Posterior cingulate gyrus (tissue), 11 donors: ENCODE measurements at places on chromosomes 1 and 21.
A peak's percentile ranks its signal among the peaks of the same experiment; 100 is the strongest.

DNA sequence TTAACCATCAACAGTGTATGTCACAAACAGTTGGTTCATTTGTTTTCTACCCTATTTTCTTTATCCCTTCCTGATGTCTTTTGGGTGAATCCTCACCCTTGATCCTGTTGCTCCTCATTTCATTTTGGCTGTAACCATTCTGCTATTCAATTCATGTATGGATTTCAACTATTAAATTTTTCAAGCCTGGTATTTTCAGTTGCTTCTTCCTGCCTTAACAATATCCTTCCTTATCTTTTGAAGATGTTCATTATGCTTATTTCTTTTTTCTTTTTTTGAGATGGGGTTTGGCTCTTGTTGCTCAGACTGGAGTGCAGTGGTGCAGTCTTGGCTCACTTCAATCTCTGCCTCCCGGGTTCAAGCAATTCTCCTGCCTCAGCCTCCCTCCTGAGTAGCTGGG lies 2.8 kb upstream of the RNU5D-1 start:
- no peak for DNase-seq

GRCh38 chr1:152034654-152035538 lies 1.9 kb downstream of the S100A11 start:
- DNase-seq = no peak

DNA sequence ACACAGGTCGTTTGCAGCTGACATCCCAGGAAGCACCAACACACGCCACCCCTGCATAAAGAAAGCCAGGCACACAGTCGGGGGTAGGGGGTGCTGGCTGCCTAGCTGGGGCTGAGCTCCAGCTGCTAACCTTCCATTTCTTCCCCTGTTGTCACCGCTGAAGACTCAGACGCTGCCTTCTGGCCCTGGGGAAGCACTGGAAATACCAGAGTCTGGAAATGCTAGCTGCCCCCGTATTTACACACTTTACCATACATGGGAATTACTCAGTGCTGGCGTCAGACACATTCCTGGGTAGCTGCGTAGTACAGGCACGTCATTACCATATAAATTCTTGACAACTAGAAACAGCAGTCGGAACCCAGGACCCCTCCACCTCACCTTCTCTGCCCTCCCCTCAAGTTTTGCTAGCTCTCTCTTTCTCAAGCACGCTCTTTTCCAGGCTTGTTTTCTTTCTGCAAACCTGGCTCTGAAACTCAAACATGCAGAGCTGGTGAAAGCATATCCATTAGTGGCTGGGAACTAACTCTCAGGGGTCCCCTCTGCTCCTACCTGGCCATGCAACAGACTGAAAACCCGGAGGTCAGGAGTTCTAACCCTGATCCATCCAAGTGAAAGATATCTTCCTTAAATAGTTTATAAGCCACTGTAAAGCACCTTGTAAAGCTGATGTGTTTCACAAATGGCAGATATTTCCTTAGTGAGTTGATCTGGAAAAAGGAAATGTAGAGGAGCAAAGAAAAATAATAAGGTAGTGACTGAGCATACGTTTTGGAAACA lies 3.3 kb downstream of the CSRP1 start:
- DNase-seq = no peak

- DNase-seq = peak; percentile 74
Measured at GRCh38 chr1:206117151-206117948, at the start of gene AVPR1B. TSS of gene AVPR1B (minus strand) at chr1:206117388. CDS start at chr1:206116890, 498 bp downstream.

- no peak for DNase-seq
Measured at GRCh38 chr21:43295066-43295958, 126.5 kb downstream of the CRYAA start.

GRCh38 chr21:46610018-46610701 lies 5.3 kb upstream of the S100B start:
- no peak for DNase-seq

DNA sequence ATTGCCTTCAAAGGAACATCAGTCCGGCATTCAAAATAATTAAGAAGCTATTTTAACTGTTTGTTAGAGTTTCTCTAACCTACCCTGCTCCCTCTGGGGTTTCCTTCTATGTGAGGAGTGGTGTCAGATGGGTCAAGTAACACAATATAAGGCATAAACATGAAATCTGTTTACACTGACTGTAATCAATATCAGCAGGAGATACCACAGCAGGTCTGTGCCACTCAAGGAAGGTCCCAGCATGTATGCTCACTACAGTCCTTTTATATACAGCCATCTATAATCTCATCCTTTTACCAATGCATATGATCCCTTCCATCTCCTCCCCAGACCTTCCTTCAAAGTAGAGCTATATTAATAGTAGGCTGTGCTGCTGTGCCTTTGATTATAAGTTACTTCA lies 25.4 kb downstream of the EEIG2 start:
- no peak for DNase-seq

DNA sequence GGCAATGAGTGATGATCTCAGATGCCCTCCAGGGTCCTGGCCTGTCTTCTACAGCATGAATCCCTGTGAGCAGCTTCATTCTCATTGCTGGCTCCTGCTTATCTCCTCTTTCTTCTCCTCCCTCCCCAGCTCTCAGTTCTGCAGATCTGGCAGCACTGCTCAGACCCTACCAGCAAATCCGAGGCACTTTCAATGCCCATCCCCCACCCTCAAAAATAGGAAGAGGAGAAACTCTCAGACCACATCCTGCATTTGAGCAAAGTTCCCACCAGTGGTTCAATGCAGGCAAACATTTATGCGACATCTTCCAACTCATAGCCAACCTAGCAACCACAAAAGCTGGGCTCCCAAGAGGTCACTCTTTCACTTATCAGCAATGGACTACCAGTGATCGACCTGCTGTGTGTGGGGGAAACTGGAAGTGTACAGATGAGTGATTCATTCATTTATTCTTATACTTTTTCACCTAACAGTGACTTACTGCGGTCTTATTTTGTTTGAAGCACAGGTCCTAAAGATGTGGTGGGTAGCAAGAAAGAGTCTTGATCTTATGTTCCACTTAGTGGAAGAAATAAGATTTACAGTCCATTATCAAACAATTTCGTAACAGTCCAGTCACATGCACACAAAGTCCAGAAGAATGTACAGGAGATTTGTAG lies 5.8 kb upstream of the CHI3L2 start:
- DNase-seq = no peak

GRCh38 chr21:46051379-46051770 lies 46.5 kb upstream of the COL6A2 start:
- DNase-seq = no peak

DNA sequence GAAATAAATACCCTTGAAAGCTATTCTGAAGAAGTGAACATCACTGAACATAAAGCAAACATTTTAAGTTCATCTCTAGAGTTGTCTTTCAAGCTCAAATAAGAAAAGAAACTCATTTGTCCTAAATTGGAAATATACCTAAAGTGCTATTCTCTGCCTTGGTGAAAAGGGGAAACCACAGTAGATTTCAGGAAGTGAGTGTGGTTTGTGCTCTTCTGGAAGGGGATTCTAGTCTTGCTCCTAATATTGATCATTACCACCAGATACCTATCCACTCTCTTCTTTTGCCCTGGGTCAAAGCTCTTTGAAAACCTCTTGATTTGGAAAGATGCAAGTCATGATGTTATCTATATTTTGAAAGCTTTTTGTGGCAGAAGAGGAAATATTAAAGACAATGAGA lies 798.1 kb downstream of the ADGRL2 start:
- no peak for DNase-seq

DNA sequence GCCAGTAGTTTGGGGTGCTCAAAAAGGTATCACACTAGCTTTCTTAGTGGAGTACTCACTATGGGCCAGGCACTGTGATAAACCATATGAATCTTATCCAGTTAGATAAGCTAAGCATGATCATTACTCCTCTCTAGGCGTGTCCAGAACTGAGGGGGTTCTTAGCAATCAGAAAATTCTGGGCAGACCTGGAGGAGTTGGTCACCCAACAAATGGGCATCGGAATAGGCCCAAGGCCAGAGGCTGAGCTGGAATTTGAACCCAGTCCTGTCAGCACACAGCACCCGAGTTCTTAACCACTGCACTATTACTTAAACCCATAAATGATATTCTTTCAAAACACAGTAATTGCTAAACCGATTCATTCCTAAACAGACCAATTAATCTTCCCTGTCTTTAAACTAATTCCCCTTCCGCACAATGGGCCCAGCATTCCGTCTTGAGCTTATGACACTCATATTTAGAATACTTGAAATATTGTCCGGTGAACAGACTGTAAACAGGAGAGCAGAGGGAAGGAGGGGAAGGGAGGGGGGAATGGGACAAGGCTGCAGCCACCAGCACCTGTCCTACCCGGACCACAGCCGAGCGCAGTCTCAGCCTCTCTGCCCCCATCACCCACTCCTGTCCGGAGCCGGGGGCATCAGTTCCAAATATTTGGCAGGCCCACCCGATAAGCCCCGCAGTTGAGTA lies 113.0 kb upstream of the GADD45A start:
- DNase-seq = no peak

- peak; percentile 35 for DNase-seq
Measured at GRCh38 chr1:204837440-204838084, 33.1 kb upstream of the NFASC start.

DNA sequence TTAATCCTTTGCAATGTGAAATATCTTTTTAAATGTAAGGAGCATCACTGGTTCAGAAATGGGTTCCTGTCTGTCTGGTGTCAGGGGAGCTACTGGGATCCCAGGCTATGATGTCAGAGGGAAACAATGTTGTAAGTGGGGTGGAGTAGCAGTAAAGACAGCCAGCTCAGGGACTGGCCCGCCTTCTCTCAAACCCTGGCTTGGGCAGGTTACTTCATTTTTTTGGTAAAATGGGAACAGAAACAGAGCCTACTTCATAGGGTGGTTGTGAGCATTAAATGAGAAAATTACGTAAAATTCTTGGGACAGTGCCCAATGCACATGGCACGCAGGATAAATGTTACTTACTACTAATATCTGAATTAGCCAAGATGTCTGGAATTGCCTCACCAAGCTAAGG lies 30.7 kb upstream of the IL20 start:
- DNase-seq = no peak

- no peak for DNase-seq
Measured at GRCh38 chr1:198880818-198881597, 242.2 kb downstream of the PTPRC start.

DNA sequence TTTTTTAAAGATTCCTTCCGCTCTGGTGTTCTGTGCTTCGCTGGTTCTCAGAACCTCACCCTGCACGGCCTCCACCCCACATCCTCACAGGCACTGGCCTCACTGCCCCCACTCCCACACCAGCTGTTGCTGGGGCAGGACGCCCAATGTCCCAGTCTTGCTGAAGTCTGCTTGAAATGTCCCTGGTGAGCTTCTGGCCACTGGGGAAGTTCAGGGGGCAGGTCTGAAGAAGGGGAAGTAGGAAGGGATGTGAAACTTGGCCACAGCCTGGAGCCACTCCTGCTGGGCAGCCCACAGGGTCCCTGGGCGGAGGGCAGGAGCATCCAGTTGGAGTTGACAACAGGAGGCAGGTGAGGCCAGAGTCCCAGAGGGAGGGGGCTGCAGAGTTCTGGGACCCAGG lies at the start of gene C1QA:
Gene C1QA, plus strand, starts transcription at position 276 of the 400 bp plus-strand sequence. CDS start 989 bp downstream, outside the sequence.
- DNase-seq = peak; percentile 90

DNA sequence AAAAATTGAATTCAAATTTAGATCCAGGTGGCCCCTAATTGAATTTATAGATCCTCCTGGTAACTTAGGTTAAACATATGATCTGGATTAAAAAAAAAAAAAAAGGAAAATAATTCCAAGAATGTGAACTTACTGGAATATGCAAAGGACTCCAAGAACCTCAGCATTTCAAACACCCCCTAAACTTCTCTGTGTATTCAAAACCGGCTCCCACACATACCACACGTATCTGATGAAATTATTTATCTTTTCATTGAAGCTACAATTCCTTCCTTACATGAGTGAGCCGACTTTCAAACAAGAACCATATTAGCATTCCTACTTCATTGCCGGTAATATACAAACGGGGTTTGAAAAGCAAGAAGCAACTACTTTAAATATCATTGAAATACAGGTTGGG lies 61.4 kb upstream of the FMN2 start:
- DNase-seq = no peak

DNA sequence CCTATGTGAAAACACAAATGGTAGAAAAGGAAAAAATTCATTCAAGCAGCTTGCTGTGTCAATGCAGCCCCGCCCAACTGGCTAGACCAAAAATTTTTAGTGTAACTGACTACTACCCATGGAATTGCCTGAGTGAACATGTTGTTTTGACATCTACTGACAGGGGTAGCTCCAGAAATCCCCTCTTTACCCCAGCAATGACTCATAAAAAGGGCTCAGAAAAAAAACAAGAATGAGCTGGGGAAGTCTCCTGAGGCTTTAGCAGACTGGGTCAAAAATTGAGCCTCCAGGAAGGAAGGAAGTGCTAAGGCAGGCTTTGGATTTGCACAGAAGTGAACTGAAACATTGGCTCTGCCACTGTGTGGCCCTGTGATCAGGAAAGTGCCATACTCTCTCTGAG lies 24.4 kb upstream of the FGGY start:
- no peak for DNase-seq

- DNase-seq = no peak
Measured at GRCh38 chr21:46651121-46651520, 15.6 kb downstream of the PRMT2 start.

GRCh38 chr1:218048828-218049420 lies 236.2 kb upstream of the RRP15 start:
- DNase-seq = no peak

- DNase-seq = no peak
Measured at GRCh38 chr1:11400567-11400966, 78.4 kb upstream of the DISP3 start.

DNA sequence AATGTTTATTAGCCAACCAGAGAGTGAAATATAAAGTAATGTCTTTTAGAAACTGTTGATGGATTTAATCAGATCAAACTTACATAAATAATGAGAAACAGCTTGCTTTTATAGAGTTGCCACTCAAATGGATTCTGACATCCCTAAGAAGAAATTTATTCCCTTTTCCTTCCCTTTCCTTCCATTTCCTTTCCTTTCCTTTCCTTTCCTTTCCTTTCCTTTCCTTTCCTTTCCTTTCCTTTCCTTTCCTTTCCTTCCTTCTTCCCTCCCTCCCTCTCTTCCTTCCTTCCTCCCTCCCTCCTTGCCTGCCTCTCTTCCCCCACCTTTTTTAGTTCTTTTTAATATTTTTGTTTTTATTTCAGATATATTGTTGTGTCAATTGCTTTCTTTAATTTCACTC lies 27.3 kb downstream of the PRRX1 start:
- DNase-seq = no peak

DNA sequence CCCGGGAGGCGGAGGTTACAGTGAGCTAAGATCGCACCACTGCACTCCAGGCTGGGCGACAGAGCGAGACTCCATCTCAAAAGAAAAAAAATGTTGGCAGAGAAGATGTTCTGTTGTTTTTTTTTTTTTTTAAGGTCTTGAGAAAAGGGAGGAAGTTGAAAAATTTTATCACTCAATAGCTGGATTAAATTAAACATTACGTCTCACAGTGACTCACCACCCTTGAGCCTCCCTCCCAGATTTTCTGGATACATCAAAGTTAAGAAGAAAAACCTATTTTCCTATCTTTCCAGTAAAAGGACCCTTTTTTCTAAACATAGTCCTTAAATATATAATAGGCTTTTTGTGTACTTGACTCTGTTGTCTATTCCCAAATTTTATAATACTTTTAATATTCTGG lies 35.5 kb downstream of the IFNAR1 start:
- DNase-seq = no peak

DNA sequence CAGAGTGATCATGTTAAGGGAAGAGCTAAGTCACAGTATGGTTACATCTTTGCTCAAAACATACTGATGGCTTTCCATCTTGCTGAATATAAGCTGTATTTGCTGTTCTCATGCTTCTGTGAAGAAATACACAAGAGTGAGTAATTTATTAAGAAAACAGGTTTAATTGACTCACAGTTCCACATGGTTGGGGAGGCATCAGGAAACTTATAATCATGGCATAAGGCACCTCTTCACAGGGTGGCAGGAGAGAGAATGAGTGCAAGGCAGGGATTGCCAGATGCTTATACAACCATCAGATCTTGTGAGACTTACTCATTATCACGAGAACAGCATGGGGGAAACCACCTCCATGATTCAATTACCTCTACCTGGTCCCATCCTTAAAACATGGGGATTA lies 24.4 kb upstream of the RGS5 start:
- no peak for DNase-seq
